ENCODE measurements at places on chromosomes 7 and 10.

DNA sequence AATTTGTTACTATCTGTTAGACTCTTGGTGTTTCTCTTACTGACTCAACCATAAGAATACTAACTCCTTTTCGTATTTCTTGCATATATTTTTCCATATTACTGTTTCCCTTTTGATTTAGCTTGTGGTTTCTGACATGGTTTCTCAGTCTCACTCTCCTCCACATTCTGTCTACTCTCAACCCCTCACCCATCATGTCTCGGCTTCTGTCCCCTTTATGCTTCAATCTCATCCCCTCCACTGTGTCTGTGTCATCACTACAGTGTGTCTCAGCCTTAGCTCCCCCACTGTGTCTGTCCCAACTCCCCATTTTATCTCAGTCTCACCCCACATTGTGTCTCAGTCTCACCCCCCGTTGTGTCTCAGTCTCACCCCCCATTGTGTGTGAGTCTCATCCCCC lies 126.9 kb downstream of the VIPR2 start:
- DNase-seq, result no peak

DNA sequence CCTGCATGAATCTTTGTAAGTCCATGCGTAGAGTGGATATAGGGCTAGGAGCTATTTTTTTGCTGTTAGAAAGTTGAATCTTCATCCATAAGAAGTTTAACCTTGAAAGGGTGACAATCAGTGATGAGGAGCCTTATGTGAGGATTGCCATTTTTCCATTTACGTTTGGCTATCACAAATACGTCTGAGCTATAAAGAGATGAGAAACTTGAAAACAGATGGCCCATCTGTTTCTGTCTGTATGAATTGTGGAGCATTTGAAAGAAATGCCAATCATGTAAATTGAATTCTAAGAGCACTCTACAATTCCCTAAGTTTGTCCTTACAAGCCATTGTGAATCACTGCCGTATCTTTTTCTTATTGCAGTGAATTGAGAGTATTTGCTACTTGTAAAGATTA lies 169.8 kb upstream of the TEX47 start:
- DNase-seq, result no peak

DNA sequence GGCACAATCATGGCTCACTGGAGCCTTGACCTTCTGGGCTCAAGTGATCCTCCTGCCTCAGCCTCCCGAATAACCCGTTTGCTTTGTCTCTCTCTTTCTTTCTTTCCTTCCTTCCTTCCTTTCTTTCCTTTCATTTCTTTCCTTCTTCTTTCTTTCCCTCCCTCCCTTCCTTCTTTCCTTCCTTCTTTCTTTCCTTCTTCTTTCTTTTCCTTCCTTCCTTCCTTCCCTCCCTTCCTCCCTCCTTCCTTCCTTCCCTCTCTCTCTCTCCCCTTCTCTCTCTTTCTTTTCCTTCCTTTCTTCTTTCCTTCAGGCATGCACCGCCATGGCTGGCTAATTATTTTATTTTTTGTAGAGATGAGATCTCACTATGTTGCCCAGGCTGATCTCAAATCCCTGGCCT lies 57.9 kb upstream of the NPTX2 start:
- DNase-seq, result no peak

DNA sequence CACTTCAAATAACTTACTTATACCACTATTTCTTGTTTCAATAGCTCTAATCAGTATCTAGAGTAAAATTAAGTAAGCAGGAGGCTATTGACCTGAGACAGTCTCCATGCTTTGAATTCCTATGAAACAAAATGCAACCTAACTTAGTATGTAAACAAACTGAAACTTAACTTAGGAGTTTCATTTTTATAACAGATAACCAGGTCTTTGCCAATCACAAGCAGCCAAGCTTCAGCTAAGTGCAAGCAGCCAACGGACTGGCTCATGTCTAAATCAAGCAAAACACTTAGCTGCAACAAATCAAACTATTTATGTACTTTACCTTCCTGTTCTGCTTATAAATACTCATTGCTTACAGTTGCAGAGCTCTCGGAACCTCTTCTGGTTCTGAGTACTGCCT lies 4.4 kb upstream of the GSTK1 start:
- peak; percentile 26 for DNase-seq

GRCh38 chr10:123399276-123399839 lies 245.2 kb downstream of the BUB3 start:
- no peak for DNase-seq

- no peak for DNase-seq
These were observed 85.3 kb upstream of the PCLO start for GRCh38 chr7:83248000-83248399.

DNA sequence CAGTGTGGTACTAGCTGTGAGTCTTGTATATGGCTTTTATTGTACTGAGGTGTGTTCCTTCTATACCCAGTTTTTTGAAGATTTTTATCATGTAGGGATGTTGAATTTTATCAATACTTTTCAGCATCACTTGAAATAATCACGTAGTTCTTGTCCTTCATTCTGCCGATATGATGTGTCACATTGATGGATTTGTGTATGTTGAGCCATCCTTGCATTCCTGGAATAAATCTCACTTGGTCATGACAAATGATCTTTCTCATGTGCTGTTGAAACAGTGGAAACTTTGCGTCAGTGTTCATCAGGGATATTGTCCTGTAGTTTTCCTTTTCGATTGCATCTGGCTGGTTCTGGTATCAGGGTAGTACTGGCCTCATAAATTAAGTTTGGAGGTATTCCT lies 7.1 kb upstream of the PRKAR1B start:
- no peak for DNase-seq

DNA sequence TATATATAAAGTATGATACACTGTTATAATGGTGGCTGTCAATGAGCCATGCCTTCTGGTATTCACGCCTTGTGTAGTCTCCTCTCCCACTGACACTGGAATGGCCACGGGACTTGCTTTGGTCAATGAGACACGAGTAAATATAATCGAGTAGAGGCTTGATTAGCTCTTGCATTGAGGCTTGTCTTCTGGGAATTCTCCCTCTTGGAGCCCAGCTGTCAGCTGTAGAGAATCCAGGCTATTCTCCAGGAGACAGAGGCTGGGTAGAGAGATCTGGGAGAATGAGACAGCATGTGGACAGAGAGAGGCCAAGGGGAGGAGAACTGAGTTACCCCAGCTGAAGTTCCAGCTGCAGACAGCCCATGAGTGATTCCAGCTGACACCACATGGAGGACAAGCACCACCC lies 25.2 kb upstream of the PLCE1 start:
- DNase-seq, result no peak

DNA sequence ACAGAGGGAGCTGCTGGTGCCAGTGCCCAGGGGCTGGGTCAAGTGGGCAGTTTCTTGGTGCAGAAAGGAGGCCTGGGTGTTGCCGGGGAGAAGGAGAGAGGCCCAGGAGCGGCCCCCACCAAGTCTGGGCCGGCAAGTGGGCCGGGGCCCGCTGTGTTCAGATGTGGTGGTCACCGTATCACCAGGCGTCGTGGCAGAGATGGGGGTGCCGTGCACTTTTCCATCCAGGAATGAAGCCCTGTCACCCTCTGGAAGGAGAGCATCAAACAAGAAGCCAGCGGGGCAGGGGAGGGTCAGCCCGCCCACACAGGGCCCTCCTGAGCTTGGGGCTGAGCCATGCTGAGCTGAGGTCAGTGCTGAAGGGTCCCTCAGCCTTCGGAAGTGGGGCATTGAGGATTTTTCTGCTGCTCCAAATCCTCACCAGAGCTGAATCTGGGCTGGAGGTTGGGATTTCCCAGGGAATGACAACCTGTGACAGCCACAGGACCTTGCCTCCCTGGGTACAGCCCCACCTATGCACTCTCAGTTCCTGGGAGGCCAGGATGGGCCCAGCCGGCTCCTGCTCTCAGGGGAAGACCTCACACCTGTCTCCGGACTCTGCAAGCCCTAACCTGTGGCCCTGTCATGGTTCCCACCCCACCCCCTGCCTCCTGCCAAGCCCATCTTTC lies 27.9 kb upstream of the INPP5A start:
- DNase-seq, result no peak

- DNase-seq, result no peak
These were observed 307.4 kb upstream of the LRGUK start for GRCh38 chr7:133819695-133820094.

GRCh38 chr7:106793015-106793975 lies 71.8 kb upstream of the PIK3CG start:
- peak; percentile 28 for DNase-seq

DNA sequence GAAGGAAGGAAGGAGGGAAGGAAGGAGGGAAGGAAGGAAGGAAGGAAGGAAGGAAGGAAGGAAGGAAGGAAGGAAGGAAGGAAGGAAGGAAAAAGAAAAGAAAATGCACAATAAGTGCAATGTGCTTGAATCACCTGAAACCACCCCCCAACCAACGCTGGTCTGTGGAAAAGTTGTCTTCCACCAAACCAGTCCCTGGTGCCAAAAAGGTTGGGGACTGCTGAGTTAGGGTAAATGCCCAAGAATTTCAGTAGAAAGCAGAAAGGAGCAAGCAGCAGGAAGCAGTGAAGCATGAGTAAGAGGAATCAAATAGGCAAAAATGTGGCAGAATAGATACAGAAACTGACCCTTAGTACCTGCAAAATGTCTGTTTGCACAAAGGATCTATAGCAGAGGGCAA lies 137.2 kb downstream of the JCAD start:
- no peak for DNase-seq

DNA sequence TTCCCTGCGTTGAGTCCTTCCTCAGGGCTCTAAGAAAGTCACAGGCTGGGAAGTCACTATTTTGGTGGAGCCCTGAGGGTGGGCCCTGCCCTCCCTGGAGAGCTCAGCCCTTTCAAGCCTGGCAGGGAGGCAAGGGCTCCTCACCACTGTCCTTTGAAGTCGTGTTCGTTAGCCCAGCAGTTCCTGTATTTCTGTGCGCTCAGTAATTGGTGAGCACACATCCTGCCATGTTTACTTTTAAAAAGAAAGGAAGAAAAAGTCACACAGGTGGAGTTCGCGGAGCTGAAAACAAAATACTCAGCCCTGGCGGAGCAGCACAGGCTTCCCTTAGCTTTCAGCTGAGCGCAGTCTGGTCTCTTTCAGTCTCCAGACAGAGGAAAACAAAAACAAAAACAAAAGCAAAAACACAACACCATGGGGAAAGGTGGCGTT lies 37.1 kb downstream of the PRKCQ start:
- DNase-seq, result peak; percentile 67

DNA sequence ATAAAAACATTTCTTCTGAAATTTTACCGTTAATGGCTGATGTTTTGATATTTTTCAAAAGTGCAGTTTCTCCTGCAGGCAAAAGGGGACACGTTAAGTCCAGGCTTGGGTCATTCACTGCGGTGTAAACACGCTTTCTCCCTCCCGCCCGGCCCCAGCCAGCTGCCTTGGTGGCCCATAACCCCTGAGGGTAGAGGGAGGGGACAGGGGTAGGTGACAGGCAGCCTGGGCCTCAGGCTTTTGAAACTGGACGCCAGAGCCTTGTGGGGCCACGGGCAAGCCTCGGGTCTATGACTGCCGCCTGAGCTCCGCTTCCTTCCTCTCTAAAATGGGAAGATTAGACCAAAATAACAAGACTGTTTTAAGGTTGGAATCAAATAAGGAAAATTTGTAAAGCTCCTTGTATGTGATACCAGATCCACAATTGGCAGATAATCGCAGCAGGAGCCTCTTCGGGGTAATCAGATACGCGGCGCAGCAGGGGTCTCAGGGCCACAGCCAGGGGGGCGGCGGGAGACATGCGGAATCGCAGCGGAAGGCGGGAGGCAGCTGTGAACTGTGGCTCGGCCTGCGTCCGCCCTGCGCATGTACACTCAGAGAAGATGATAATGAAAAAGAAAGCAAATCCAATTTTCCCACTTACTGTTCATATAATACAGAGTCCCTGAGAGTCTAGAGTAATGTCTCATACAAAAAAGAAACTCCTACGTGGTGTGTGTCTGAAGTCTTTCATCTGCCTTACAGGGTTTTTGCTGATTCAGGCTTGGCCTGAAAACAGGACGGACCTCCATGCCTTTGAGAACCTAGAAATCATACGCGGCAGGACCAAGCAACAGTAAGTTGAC lies 138.3 kb downstream of the EGFR start:
- DNase-seq, result no peak

GRCh38 chr10:56318816-56319215 lies 42.2 kb downstream of the ZWINT start:
- DNase-seq, result no peak

GRCh38 chr10:79029478-79030390 lies 39.0 kb upstream of the ZMIZ1 start:
- no peak for DNase-seq

- no peak for DNase-seq
These were observed 23.4 kb upstream of the CASD1 start for GRCh38 chr7:94486216-94486615.
